ENCODE measurements at places on chromosomes 1 and 21.

DNA sequence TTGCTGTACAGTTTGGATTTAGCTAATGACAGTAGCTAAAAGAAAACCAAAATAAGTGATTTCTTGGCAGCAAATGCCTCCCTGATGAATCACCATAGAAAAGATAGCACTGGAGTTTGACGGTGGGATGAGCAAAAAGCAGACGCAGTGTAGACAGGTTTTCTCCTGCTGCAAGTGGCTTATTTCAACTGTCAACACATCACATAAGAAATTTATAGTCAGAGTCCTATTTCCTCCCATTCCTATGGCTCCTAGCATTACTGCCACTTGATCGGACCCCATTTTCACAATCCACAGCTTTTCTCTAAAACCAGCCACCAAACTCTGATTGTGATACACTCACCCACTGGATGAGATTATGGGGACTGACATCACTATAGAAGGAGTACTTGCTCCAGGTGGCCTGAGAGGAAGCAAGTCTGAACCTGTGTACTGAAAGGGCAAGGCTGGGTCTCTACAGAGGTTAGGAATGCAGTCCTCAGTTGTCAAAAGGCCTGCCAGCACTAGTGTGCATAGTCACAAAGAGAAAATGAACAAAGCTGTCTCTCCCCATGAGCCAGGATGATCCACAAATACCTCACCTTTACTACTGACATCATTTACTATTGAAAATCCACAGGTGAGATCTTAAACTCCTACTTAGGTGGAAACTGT lies 359.8 kb downstream of the LTN1 start:
- DNase-seq = no peak

DNA sequence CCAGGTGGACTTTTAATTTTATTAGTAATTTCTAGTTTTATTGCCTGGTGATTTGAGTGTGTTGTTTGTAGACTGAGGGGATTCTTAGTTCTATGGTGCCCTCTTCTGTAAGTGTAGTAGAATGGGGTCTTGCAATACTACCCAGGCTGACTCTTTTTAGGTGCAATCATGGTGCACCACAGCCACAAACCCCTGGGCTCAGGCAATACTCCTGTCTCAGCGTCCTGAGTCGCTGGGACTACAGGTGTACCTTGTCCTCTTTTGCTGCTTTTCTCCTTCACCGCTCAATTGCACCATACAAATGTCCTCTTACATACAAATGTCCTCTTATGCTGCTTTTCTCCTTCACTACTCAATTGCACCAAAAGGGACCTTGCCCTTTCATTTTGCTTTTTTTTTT lies 43.1 kb downstream of the SCP2 start:
- no peak for DNase-seq

DNA sequence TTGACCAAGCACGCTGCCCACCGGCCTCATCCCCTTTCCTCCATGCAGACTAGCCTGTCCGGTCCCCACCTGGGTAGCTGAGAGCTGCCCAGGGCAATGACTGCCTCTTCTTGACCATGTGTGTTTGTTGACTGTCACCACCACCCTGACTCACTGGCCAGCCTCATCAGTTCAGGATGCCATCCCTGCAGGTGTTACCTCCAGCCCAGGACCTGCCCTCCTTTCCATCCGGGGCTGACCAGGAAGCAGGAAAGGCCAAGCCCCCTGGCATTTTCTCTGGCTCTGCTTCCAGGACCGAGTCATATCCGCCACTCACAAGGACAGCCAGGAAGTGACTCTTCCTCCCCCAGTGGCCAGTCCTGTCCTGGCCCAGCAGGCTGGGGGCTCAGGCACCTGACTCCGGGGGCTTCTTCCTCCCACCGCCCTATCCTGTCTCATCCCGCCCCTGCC lies 17.1 kb downstream of the EPHA2 start:
- DNase-seq = no peak

DNA sequence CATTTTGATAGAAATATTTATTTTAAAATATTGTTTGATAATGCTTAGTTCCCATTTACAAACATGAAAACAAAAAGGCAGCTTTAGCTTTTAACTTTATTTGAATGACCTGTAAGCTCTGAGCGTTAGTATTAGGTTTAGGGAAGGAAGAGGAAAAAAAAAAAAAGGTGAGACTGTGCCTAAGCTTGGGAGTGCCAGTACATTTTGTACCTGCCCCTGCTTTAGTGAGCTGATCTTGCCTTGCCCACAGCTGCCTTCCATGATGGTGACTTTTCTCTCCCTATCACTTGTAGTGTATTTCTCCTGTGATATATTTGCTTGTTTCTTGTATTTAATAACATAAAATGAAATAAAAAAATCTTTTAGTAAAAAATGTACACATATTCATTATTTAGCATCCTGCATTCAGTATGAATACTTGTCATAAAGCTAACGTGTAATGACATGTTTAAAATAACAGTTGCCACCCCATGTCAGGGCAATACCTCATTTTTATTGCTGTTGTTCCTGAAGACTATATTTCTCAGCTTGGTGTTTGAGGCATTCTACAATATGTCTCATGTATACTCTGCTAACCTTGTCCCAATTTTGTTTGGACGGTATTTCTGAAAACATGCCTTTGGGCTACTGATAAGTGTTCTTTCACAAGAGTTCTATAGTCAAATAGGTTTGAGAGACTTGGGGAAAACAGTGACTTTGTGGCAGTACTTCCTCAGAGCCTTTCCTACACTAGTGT lies 76.3 kb downstream of the NEK7 start:
- DNase-seq = no peak
